ENCODE measurements at places on chromosomes 3 and 15.

- no peak for DNase-seq
Measured at GRCh38 chr3:102085431-102086176, 236.3 kb downstream of the NFKBIZ start.

DNA sequence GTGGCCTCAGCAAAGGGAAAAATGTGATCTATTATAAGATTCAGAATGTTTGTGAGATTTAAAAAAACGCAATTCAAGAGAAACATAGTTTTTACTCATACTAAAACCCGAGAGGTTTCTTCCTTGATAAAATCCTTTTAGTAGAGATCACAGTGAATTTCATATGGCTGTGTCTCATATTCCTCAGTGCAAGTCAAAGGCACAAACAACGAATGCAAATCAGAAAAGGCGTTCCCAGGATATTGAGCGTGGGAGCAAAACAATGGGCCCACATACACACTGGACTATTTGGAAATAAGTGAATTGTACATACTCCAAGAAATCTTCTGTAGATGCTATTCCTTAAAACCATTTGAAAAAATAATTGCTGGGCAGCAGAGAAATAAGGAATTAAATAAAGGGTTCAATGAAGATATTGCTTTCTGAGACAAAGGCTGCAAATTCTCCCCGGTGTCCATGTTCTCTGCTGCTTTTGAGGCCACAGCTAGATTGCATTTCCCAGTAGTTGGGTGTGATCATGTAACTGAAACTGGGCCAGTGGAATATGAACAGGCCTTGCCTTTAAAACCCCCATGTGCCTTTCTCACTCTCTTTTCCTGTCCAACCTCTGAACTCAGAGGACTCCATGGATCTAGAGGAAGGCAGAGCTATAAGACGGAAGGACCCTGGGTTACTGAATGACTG, 144.6 kb upstream of the TBL1XR1 start:
- no peak for DNase-seq

GRCh38 chr15:74368121-74368520, 675 bp upstream of the CYP11A1 start:
- no peak for DNase-seq

- no peak for DNase-seq
Measured at GRCh38 chr3:106836906-106837305, 540.3 kb upstream of the CCDC54 start.

- no peak for DNase-seq
Measured at GRCh38 chr3:47578691-47579632, at the start of gene CSPG5. TSS of gene CSPG5 (minus strand) at chr3:47578865. CDS start at chr3:47578693, 172 bp downstream.

- no peak for DNase-seq
Measured at GRCh38 chr15:48710952-48711495, 65.5 kb upstream of the FBN1 start.

GRCh38 chr15:66780172-66780972, 78.3 kb downstream of the SMAD6 start:
- DNase-seq, result no peak

DNA sequence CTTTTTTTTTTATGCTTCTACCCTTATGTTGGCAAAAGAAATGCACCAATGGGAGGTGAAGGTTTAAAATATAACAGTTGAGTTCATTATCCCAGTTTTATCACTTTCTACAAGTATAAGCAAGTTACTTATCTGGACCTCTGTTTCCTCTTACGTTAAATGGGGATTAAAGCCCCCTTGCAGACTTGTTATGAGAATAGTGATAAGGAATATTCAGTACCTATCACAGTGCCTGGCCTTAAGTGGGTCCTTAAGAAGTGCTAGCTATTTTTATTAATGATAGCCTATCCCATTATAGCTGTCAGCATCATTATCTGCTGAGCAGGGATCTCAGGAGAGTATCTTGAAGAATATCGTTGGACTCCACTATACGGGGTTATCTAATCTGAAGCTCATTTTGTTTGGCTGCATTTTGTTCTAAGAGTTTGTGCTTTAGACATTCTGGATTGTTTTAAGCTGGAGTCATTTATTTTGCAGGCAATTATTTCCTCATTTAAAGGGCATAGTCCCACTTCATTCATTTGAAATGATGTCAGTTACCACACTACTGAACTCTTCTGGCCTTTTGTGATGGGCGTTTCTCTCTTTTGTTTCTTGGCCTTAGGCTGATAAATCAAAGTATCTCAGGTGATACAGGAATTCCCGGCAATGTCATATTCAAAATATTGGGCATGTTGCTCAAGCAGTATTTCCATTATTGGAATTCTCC, 28.8 kb downstream of the RAB8B start:
- no peak for DNase-seq

- no peak for DNase-seq
Measured at GRCh38 chr3:9955067-9955502, 2.9 kb upstream of the PRRT3 start.

- DNase-seq, result no peak
Measured at GRCh38 chr15:58805095-58805494, 34.0 kb downstream of the MINDY2 start.

- no peak for DNase-seq
Measured at GRCh38 chr3:16447135-16447534, 66.4 kb downstream of the RFTN1 start.

- no peak for DNase-seq
Measured at GRCh38 chr3:31343075-31343474, 189.7 kb upstream of the STT3B start.

- no peak for DNase-seq
Measured at GRCh38 chr15:68502398-68502901, 70.5 kb upstream of the ITGA11 start.

- no peak for DNase-seq
Measured at GRCh38 chr3:11415099-11415498, 142.9 kb downstream of the ATG7 start.
